ENCODE measurements at places on chromosomes 2 and 18.

GRCh38 chr2:59583173-59583765, 970.2 kb downstream of the BCL11A start:
- no peak for DNase-seq

- no peak for DNase-seq
Measured at GRCh38 chr2:205564346-205565141, 117.8 kb upstream of the NRP2 start.

GRCh38 chr18:9811978-9812377, 73.8 kb upstream of the TXNDC2 start:
- no peak for DNase-seq

GRCh38 chr2:181483876-181484275, 26.7 kb downstream of the ITGA4 start:
- no peak for DNase-seq

DNA sequence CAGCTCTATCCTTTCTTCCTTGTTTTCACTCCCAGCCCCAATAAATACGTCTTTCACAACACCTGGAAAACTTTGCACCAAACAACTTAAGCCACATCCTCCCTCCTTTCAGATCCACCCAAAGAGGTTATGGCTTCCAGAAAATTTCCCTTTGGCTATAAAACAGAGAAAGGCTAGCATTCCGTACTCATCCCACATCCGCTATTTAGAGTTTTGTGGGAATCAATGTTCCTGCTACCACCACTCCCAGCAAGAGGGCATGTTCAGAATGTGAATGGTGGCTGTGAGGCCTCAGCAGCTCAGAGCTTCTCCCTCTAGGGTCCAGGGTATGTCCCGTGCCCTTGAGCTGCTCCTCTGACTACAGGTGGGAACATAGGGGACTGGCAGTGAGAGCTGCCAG, 214.6 kb downstream of the NCK2 start:
- DNase-seq, result no peak

DNA sequence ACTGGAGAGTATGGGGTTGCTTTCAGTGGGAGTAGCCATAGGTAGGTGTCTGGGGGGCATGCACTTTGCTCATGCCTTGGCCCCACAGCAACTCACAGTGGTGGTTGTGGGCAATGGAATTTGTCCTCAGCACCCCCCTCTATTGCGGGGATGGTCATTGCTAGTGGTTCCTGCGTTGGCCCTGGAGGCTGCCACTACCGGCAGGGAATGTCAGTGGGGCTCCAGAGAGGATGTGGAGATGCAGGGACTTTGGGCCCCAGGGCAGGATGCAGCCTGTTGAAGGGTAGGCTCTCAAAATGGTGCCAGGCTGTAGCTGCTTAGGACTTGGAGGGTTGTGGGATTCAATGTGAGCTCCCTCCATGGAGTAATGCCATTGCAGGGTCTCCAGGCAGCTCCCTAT, 125.0 kb downstream of the XRCC5 start:
- no peak for DNase-seq

DNA sequence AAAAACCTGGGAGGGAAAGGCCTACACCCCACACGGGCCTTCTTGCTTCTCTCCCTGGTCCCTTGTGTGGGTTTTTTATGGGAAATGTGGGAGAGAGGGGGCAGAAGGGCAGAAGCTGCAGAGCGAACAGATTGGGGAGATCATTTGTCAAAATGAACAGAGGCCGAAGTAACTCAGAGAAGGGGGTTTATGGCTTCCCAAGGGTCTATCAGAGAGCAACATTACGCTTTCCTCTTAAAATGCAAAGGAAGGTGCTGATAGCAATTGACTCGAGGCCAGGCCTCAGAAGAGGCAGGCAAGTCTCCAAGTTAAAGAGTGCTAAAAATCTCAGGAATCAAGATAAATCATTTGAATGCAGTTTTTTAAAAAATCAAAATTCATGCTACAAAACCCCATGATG, 101.5 kb downstream of the SGPP2 start:
- no peak for DNase-seq

DNA sequence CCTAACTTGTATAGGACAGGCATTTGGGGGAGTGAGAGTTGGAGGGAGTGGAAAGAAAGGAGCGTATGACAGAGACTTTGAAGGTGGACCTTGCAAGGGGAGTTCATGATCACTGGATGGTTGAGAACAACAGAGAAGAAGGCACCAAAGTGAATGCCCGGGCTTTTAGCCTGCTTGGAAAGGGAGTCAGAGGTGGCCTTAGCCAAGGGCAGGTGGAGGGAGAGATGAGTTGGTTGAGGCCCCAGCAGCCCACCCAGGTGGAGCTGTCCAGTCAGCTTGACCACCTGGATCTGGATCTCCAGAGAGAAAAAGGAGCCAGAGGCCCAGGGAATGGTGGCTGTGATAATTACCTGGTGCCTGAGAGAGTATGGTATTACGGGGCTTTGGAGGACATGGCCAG, 73.6 kb downstream of the COA5 start:
- DNase-seq, result no peak

- DNase-seq, result no peak
Measured at GRCh38 chr2:18792226-18792629, 202.9 kb upstream of the NT5C1B start.

GRCh38 chr2:147548451-147548850, 296.4 kb upstream of the ACVR2A start:
- no peak for DNase-seq

GRCh38 chr2:231418820-231419640, 23.5 kb downstream of the B3GNT7 start:
- DNase-seq, result no peak

DNA sequence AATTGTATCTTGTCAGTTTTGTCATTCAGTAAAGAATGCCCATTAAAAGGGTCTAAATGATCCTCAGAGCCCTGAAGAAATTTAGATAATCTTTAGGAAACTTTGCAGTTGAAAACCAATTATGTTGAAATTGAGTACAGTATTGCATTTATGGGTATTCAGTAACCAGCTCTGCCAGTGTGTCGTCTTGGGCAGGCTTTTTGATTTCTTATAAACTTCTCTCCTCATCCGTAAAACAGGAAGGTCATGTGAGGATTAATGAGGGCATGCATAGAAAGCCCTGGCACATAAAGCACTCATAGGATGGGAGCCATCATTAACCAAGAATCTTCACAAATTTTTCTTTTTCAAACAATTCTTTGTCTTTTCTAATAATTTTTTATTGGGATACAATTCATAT, 14.8 kb downstream of the PNO1 start:
- DNase-seq, result no peak

- DNase-seq, result no peak
Measured at GRCh38 chr2:163123526-163123925, 285.0 kb upstream of the KCNH7 start.

DNA sequence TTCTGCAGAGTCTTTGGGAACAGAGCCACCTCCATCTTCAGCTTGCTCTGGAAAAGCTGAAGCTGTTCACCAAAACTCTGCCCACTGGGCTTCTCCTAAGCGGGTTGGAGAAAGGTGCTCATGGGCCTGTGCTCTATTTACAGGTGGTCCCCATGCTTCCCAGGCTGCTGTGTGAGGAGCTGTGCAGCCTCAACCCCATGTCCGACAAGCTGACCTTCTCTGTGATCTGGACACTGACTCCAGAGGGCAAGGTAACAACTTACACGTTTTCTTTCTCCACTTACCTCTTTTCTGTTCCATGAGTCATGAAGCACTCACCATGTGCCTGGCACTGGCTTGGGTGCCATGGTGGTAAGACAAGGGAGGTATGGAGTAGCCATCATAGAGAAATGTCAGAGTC, 129.5 kb upstream of the ALPP start:
- DNase-seq, result no peak

DNA sequence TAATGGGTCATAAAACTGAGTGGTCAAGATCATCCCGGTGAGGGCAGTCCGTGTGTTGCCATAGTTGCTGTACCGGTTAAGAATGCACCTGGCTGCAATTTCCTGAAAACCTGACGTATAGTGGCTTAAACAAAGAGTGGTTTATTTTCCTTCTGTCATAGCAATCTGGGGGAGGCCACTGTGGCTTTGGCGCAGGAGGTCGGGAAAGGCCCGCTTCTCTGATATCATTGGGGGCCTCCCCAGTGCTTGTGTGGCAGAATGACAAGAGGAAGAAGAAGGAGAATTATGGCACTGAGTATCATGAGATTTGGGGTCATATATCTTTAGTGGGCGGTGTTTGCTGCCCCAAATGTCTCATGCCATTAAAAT, 4.4 kb downstream of the C2orf92 start:
- no peak for DNase-seq

DNA sequence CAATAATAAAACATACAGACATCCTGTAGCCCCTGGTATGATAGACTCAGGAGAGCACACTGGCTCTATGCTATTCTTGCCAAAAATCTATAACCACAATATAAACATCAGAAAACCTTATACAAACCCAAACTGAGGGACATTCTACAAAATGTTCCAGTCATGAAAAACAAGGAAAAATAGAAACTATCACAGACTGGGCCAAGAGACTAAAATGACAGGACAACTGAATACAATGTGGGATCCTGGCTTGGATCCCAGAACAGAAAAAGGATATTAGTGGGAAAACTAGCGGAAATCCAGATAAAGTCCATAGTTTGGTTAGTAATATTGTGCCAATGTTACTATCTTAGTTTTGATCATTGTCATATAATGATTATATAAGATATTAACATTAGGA, 29.6 kb upstream of the EPAS1 start:
- no peak for DNase-seq

All from GM19239 (cell line).